ENCODE measurements at places on chromosomes 4 and X.

DNA sequence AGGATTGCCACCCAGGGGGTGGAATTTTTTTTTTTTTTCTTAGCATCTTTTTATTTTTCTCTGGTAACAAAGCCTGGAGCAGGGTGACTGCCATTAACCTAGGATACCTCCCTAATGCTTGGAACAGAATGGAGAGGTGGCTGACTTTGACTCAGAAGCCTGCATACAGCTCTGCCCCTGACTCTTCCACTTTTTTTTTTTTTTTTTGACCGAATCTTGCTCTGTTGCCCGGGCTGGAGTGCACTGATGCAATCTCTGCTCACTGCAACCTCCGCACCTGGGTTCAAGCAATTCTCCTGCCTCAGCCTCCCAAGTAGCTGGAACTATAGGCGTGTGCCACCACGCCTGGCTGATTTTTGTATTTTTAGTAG lies 341 bp upstream of the SLC2A9 start:
- DNase-seq, result no peak

DNA sequence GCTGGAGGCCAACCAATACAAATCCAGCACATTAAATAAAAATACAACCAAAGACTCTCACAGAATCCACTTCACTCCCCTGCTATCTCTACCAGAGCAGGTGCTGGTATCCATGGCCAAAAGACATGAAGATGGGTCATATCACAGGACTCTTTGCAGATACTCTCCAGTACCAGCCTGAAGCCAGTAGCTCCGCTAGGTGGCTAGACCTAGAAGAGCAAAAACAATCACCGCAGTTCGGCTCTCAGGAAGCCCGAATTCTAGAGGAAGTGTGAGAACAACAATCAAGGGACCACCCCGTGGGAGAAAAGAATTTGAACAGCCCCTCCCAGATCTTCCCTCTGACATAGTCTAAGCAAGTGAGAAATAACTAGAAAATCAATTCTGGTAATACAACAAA lies 20.2 kb downstream of the CLIC2 start:
- no peak for DNase-seq

- DNase-seq, result no peak
Measured at GRCh38 chrX:10992110-10992509, 119.0 kb upstream of the HCCS start.

GRCh38 chr4:71784569-71785197 lies 804 bp upstream of the GC start:
- no peak for DNase-seq

DNA sequence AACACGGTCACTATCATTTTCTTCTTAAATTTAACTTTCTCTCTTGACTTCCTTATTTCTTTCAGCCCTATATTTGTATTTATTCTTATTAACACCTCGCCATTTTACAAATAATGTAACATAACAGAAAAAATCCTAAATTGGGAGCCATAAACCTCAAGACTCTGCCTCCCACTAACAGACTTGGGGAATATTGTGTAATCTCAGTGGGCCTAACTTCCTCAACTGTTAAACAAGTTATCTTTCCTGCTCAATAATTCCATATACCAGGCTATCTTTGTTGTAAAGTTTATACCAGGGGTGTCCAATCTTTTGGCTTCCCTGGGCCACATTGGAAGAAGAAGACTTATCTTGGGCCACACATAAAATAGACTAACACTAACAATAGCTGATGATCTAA lies 26.2 kb downstream of the PRSS12 start:
- no peak for DNase-seq

DNA sequence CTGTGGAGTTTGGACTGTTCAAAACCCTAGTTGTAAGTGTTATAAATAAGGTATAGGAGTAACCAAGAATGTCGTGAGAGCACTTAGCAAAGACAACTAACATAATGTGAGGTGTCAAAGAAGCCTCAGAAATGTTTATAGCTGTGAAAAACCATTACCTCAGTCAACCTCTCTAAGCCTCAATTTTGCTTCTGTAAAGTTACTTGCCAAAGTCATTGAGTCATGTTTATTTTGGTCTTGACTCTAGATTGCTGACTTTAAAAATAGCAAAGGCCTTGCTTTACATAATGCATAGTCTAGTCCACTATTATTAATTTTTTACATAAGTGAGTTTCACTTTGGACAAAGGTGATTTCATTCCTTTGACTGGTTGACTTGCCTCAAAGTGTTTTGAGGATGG lies 257.6 kb upstream of the CXXC4 start:
- DNase-seq, result no peak

- DNase-seq, result no peak
Measured at GRCh38 chr4:154595807-154596206, 5.3 kb upstream of the FGA start.

DNA sequence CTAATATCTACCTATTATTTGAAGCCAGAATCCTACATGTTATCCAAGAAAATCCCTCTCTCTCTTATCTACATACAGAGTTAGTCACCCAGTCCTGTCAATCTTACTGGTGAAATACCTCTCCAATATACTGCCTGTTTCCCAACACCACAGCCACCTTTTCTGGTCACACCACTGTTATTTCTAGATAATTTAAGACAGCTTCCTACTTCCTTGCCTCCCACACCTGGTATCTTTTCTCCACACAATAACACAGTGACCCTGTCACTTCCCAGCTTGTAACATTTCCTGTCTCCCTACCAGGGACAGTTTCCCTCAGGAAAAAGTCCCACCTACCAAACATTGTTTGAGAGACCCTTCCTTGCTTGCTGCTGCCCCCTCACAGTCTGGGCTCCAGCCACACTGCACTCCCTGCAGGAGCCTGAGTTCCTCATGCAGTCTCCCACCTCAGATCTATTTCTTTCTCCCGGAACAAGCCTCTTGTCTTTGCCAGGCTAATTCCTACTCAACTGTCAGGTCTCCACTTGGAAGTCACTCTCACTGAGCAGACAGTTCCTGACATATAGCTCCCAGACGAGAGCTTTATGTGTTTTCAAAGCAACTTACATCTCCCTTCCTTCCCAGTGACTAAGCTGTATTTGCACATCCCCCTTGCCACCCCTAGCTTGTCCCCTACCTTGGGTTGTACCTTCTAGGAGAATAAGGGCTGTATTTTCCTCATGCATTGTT lies 73.6 kb upstream of the QRFPR start:
- DNase-seq, result no peak

- no peak for DNase-seq
Measured at GRCh38 chrX:137549851-137550664, 15.9 kb upstream of the ZIC3 start.

GRCh38 chrX:108156934-108157466 lies 65.4 kb downstream of the ATG4A start:
- no peak for DNase-seq
